Psoas muscle (tissue), 8 donors: ENCODE measurements at places on chromosomes 4 and X. TPM values are rescaled to one million over a fixed set of nuclear protein-coding genes. Genes with fewer than 3 reads are reported as not detected.

Gene DCX
- not detected for total RNA-seq

Gene PDE5A
- total RNA-seq: 9.4 TPM

Gene HHIP
- not detected for total RNA-seq

Gene MUC7
- total RNA-seq: not detected

Gene PPP4R3C
- total RNA-seq: not detected

Gene TENM3
- 11.6 TPM for total RNA-seq

Gene PWWP3B
- total RNA-seq: 3.4 TPM

Gene NBDY
- 5.3 TPM for total RNA-seq

Gene NXF3
- total RNA-seq: not detected

Gene BEX1
- total RNA-seq: not detected

Gene SGMS2
- total RNA-seq: 9.3 TPM

Gene USP26
- total RNA-seq: not detected

Gene MGAT4D
- total RNA-seq: not detected

Gene GPR173
- total RNA-seq: 0.20 TPM

Gene POU3F4
- not detected for total RNA-seq

Gene PABPC1L2A
- not detected for total RNA-seq
